Anterior cingulate cortex (tissue), 58 donors: ENCODE measurements at places on chromosomes 16 and 17.
A peak's percentile ranks its signal among the peaks of the same experiment; 100 is the strongest.

DNA sequence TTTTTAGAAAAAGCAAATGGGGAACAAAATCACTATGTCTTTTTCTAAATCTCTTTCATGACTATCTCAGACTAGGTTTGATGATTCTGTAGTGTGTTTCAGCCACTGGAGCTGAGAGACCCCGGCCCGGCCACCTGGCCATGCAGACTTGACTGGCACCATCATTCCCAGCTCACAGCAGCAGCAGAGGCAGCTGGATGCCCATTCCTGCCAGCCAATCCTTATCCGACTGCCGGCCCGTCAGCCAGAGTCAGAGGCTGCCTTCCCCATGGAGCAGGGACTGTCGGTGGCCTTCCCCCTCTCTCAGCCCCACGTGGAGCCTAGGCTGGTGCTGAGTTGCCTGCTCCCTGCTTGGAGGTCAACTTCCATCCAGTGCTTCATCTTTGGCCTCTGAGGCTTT is 56.0 kb upstream of the WSB1 start:
- no peak for DNase-seq

GRCh38 chr17:39702901-39703893 is 3.3 kb downstream of the ERBB2 start:
- no peak for DNase-seq

DNA sequence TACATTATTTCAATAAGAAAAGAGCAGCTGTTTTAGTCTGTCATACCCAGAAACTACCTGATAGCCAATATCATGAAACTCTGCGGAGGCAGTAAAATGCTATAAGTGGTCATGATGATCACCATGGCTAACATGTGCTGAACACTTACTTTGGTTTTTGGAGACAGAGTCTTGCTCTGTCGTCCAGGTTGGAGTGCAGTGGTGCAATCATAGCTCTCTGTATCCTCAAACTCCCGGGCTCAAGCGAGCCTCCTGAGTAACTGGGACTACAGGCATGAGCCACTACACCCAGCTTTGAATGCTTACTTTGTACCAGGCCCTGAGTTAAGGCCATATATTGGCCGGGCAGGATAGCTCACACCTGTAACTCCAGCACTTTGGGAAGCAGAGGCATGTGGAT is 101.2 kb upstream of the DHX40 start:
- no peak for DNase-seq

DNA sequence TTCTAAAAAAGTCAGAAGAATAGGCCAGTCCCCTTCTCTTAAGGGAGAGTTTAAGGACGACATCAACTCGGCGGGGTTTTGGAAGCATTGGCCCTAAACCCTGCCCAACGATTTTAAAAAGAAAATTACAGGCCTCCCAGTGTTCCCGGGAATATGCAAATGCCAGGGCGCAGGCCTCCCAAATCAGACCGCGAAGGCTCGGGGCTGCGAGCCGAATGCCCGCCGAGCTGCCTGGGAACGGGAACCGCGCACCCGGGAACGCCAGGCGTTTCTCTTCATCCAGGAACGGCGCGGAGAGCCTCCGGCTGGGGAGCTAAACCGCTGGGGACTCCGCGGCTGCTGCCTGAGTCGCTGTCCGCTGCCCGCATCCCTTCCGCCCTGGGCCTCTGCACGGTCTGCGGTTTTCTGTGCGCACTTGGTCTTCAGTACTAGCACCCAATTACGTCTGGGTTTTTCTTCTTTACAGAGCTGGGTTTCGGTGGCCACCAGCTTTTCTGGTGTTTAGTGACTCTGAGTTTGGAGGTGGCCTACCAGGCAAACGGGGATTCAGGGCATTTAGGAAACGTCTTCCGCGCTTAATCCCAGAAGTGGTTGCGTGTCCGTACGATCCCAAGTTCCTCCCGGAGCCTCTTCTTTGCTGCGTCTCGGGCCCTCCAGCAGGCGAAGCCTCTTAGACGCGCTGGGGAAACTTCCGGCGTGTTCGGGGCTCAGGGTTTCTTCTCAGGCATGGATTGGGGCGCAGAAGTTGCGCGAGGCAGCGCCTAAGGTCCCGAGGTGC is 5.7 kb downstream of the IRX5 start:
- no peak for DNase-seq

DNA sequence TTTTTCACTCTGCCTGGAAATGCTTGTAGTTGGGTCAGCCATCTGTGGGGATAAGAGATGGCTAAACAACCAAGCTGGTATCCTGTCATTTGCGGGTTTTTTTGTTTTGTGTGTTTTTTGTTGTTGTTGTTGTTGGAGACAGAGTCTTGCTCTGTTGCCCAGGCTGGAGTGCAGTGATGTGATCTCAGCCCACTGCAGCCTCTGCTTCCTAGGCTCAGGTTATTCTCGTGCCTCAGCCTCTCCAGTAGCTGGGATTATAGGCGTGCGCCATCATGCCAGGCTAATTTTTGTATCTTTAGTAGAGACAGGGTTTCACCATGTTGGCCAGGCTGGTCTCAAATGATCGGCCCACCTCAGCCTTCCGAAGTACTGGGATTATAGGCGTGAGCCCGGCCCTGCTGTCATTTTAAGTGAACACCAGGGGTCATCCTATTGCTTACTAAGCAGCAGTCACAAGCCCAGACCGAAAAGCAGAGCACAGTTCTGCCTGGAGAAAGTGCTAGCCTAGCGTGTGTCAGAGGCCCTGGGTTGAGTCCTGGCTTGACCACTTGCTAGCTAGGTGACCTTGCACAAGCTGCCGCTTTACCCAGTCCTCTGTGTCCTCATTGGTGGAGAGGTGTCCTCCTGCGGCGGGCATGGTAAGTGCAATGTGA is 4.6 kb downstream of the SMCR8 start:
- peak; percentile 11 for DNase-seq

DNA sequence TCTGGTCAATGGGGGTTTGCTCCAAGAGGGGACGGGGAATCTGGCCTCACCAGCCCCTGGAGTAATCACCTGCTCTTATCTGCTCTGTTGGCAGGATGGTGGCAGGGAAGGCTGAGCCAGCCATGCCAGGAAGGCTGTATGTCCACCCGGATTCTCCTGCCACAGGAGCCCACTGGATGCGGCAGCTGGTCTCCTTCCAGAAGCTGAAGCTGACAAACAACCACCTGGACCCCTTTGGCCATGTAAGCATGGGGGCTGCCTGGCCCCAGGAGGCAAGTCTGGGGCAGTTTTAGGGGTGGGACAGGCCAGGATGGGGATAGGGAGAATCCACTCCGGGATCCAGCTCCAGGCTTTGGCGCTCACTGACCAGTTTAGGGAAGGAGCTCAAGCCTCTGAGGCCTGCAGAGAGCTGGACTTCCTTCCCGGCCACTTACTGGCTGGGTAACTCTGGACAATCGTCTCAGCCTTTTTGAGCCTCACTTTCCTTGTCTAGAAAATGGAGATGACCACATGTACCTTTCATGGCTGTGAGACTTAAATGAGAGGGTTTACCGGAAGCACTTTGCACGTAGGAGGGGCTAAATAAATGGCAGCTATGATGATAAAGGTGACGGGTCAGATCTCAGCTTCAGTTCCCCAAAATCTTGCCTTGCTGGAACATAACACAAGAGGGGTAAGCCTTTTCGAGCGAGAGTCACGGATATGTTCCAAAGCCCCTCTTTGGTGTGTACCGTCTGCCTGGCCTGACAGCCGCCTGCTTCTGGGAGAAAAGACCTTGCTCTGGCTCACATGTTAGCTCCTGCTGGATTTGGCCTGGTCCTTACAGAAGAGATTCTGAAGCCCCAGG is 15.4 kb downstream of the TBX4 start:
- no peak for DNase-seq

DNA sequence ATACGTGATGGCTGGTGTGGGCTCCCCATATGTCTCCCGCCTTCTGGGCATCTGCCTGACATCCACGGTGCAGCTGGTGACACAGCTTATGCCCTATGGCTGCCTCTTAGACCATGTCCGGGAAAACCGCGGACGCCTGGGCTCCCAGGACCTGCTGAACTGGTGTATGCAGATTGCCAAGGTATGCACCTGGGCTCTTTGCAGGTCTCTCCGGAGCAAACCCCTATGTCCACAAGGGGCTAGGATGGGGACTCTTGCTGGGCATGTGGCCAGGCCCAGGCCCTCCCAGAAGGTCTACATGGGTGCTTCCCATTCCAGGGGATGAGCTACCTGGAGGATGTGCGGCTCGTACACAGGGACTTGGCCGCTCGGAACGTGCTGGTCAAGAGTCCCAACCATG is 5.6 kb downstream of the MIEN1 start:
- no peak for DNase-seq

- DNase-seq, result no peak
Observed at GRCh38 chr16:50425648-50426047, 56.9 kb upstream of the BRD7 start.

DNA sequence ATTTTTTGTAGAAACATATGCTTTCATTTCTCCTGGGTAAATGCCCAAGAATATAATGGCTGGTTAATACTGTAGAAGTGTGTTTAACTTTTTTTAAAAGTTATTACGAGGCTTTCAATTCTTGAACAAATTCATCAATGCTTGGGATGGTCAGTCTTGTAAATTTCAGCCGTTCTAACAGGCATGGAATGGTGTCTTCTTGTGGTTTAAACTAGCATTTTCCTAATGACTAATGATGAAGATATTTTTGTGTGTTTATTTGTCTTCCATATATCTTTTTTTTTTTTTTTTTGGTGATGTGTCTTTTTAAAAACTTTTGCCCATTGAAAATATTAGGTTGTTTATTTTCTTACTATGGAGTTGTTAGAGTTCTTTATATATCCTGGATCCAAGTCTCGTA is 67.1 kb downstream of the MGAT5B start:
- no peak for DNase-seq

- no peak for DNase-seq
Observed at GRCh38 chr17:10270258-10270657, 71.9 kb upstream of the GAS7 start.

DNA sequence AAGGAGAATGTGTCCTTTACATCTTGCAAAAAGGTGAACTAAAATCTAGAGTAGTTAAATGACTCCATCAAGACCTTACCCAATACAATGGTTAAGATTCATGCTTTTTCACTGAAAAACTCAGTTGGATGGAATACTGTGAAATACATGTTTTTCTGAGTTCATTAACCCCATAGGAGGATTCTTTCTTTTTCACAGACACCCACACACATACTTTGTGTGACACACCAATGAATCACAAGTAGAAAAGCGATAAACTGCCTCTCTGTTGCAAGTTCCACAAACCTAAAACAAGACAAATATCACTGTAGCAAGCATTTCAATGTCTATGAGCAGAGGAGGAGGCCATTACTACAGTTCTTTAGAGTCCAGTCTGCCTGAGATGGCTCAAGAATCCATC is 258.8 kb upstream of the CDH5 start:
- DNase-seq, result no peak

DNA sequence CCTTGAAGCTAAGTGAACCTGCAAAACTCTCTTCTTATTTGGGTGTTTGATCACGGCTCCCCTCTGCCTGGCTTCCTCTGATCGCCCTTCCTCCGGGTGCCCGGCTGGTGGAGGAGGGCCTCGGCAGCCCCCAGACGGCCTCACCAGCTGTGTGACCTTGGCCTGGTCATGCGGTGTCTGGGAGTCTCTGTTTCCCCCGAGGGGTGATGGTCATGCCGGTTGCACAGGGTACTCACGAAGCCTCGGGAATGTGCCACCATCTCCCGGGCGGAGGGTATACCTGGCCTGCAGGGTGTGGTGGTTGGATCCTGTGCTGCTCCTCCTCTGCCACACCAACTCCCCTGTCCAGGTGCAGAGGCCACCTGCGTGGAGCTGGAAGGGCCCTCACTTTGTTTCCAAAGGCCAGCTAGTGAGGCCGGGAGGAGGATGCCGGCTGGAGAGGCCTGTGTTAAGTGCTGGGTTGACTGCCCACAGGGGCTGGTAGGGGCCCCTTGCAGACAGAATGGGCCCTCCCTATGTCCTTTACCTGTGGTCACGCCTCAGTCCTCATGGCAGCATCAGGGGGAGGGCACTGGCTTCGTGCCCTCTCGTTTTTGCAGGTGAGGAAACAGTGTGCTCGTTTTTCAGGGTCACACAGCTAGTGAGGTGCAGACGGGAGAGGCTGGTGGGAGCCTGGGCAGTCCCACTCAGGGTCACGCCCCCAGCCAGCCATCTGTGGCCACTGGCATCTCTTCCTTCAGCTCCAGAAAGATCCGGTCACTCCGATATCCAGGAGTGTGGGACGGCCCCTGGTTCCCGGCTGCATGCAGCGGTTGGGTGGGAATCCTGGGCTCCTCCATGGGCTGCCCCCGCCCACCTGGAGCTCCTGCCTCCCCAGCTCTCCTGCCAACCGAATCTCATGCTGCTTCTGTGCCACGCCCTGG is 148.5 kb upstream of the GSE1 start:
- no peak for DNase-seq

DNA sequence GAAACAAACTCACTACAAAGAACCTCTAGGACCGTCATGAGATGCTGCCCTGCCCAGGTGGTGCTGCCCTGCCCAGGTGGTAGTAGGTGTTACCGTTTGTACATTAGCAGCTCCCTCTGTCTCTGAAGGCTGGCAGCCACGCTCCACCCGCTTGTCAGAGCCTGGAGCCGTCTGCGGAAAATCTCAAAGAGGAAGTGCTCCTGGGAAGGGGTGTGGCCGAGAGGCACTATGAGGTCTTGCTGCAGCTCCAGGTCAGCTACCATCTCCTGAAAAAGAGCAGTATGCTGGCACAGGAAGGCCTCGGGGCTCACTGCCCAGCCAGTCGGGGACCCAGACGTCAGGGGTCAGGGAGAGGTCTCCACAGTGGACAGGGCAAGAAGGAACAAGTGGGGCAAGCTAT is 28.3 kb downstream of the ZNF276 start:
- DNase-seq, result no peak

DNA sequence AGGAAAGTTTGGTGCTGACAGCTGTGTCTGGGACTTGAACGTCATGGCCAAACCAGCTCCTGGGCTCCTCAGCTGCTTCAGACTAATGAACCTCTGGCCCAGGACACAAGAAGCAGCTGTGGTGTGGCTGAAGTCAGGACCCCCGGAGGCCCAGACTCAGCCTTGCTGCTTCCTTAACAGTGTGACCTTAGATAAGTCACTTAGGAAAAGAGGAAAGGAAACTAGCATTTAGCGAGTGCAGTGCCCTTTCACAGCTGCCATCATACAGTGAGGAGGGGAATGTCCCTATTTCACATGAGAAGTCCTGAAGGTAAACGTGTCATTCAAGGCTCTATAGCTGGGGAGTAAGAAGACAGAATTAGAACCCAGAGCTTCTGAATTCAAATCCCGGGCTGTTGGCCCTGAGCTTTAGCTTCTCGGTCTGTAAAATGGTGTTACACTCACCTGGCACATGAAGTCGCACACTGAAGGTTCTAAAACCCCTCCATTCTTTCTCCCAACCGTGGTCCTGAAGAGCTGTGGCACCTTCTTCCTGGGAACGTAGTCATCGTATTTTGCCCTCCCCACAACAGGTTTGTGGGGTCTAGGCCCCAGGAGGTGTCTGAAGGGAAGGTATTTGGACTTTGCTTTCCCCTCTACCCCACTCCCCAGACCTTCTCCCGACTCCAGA is 910 bp upstream of the RAMP2 start:
- no peak for DNase-seq

- no peak for DNase-seq
Observed at GRCh38 chr16:14303182-14303618, 232.1 kb downstream of the MRTFB start.

- no peak for DNase-seq
Observed at GRCh38 chr16:87725596-87726235, 40.1 kb downstream of the KLHDC4 start.

DNA sequence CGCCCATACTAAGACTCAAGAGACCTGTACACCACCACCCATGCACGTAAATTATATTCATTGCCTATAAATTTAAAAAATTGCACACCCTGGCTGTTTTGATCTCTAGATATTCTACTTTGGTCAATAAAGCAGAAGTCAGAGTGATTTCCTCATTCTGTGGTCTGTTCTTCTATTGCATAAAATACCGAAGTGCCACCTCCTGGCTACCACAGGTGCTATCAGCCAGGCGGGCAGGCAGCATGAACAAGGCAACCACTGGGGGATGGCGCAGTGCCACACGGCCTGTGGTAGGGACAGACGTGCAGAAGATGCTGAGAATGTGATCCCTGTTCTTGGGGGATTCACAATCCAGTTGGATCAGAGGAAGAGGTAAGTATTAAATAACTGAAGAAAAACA is 122.3 kb downstream of the CDK5R1 start:
- DNase-seq, result no peak
